IPS DF 19.7 (cell line): ENCODE measurements at places on chromosomes 5 and 9.

DNA sequence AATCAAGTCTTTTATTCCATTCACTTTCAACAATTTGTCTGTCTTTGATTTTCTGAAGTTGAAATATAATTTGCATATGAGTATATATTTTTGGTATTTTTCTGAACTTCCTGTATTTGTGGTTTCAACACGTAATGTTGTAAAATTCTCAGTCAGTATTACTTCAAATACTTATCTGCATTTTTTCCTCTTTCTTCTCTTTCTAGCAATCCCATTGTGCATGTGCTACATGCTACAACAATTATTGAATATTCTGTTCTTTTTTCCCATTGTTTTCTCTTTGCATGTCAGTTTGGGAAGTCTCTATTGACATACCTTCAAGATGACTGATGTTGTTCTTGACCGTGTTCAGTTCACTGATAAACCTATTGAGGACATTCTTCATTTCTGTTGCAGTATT lies 5.6 kb upstream of the ANKRD18A start:
- DNase-seq, result no peak

DNA sequence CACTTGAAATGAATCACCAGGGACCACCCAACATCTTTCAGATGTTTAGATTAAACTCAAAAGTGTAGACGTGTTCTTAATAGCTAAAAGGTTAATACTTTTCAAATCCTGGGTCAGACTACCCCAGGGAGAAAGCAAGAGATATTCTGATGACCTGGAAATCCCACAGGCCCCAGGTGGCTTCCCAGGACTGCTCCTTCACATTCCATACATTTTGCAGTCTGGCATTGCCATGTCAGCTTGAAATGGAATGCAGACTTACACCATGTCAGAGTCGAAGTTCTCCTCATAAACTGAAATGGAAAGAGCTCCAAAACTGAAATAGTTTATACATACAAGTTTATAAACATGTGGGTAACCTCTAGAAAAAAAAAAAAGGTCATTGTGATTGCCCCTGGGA lies 61.5 kb downstream of the TMEM167A start:
- no peak for DNase-seq

DNA sequence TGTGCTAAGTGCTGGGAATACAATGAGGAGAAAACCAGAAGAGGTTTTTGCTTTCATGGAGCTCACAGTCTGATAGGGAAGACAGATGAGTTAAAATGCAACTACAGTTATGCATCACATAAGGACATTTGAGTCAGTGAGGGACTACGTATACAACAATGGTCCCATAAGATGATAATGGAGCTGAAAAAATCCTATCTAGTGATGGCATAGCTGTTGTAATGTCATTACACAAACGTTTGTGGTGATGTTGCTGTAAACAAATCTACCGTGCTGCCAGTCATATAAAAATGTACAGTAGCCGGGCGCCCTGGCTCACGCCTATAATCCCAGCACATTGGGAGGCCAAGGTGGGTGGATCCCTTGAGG lies 110.1 kb upstream of the RAD23B start:
- no peak for DNase-seq

- DNase-seq, result no peak
Measured at GRCh38 chr5:149409268-149409948, 30.3 kb upstream of the IL17B start.

DNA sequence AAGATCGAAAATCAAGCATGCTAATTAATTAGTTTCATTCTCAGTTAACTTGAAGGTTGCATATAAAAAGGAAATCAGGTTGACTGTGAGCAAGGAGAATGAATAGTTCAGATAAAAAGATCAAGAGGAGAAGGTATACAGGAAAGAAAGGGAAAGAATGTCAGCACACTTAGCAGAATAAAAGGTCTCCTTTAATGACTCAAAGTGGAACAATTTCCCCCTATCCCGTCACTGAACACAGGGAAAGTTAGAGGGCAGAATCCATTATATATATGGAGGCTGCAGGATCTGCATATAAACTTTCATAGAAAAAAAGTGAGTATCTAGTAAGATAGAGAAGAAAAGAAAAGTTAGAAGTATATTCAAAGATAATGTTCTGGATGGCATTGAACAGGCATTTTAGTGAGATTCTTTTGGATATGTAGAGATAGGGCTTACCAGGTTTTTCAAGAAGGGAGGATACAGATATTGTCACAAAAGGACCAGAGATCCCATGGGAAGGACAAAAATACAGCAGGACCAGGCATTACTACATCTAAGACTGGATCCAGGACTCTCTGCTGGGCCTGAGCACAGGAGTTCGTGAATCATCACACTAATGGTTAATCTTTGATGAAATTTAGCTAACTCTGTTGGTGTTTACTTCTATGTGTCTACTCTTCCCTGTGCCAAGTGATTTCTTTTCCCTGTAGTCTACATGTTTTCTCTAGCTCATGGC lies 988.2 kb upstream of the ARRDC3 start:
- no peak for DNase-seq

GRCh38 chr5:36667824-36668223 lies 61.4 kb downstream of the SLC1A3 start:
- DNase-seq, result no peak

DNA sequence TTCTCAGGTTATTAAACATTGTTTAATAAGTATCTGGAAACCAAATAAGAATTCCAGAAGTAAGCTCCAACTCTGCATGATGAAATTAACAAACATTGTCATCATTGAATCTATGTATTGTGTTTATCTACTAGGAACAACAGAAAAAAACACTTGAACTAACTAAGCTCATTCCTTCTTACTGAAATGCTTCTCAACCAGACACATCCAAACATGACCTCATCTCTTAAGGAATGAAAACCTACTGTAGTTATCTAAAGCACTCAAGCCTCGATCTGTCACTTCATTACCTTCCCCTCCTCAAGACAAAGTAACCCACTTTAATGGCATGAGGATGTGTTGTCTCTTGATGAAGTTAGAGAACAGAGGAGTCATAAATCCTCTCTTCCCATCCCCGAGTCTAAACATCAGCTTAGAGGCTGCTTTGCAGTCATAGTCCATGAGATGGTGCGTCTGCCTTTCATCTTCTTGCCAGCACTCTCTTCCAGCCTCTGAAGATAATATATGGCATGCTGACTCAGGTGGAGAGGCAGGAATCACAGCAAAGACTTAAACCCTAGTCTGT lies 86.5 kb downstream of the CEMIP2 start:
- DNase-seq, result no peak

- DNase-seq, result no peak
Measured at GRCh38 chr9:92611621-92612285, 58.2 kb downstream of the IPPK start.

DNA sequence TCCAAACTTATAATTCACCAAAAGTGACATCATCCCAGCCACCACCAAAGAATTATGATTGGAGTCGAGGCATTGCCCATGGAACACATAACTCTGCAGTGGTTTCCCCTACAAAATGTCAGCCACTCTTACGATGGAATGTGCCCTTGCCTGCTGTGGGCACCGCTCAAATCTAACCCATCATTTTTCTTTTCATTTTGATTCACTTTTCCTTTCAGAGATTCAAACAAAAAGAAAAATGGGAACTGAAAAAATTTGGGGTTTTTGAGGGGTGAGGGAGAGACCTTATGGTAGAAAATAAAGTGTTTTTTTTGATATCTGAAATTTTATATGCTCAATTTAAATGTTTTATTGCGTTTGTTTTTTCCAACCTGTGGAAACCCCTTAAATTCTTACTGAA lies 28.1 kb downstream of the SMARCA2 start:
- no peak for DNase-seq

DNA sequence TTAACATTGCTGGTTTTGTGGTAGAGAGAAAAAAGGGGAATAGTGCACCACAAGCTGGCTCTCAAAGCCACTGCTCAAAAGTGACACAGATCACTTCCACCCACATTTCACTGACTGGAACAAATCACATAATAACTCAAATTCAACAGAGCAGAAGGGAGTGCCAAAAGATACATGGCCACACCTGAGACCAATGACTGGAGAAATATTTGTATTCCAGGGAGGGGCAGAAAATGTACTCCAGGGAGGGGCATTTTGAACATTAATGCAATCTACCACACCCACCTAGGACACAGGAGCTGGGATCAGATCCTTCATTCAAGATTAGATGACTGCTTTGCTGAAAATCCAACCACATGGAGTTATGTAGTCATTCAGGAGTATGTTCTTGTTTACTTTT lies 44.8 kb upstream of the ALDOB start:
- DNase-seq, result no peak

- no peak for DNase-seq
Measured at GRCh38 chr5:10831419-10831818, 70.4 kb upstream of the DAP start.

- DNase-seq, result no peak
Measured at GRCh38 chr9:70404261-70404660, 10.2 kb downstream of the KLF9 start.

DNA sequence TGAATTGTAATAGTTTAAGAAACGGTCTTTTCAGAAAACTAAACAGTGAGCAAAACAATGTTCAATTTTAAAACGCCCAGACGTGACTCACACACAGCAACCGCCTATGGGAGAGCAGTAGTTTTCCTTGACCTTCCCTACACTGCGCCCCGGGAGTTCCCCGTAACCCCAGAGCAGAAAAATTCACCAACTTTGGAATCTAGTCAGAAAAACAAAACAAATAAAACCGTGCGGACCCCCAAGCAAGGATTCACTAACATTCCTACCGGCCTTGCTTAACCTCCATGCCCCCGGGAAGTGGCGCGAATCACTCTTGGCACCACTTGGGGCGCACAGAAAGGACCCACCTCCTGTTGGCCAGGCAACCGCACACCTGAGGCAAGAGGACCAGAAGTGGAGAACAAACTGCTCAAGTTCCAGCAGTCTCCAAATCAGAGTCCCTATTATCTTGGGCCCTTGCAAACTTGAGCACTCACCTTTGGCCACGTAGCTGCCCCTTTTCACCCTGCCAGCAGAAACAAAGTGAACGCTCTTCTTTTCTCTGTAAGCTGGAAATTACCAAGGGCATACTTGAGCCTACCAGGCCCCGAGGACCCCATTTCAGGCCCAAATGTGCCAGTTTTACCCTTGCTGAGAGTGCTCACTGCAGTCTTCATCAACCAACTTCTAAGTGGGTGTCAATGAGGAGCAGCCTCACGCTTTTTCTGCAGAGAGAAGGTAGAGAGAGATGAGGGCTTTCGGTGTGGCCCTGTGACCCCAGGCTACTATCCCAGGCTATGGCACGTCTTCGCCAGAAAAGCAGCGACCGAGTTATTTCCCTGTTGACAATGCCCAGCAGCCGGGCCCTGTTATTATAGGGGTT lies 189.7 kb downstream of the MEF2C start:
- DNase-seq, result no peak

DNA sequence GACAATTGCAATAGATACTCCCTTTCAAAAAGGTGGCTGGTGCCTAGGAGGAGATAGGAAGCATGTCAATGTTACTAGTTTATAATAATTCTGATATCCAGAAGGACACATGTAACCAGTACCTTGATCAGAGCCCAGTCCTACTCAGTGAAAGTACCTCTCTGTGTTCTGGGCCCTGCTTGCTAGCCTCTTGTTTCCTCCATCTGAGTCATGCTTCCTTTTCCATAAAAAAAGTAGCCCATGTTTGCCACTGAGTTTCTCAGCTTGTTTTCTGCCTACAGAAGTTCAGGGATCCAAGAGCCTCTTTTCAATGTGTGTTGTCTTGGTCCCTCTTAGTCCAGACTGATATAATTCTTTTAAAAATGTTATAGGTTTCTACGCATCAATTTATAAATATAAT lies 149.0 kb downstream of the SSBP2 start:
- DNase-seq, result no peak

DNA sequence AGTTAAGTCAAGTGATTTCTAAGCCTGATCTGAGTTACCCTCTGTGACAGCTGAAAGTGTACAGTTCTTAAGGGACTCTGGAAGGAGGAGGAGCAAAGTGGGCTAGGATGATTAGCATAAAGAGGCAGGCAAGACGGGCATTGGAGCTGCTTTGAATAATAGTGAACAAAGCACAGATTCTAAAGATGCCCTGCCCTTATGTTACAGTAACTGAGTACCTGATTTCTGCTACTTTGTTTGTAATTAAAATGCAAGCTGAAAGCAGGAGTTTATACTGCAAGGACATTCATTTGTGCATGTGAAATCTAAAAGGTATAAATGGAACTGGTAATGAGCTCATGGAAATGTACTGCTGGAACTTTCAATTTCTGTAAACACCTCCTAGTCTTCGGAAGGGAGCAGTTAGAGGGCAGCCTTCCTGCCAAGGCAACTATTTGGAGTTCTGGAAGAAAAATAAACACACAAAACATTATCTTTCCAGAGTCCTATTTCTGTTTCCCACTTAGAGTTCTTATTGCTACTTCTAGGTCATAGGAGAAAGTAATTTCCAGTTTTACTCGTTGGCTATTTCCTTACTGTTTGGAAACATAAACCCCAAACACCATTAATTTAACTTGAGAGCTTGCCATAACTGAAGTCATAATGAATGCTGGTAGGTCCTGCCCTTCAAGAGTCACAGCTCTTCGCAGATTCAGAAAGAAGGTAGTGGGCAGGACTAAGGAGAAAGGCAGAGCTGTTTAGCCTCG lies at the start of gene RANBP3L:
Gene RANBP3L, minus strand, starts transcription at position 45 of the 746 bp plus-strand sequence. CDS start 486 bp downstream, outside the sequence.
- DNase-seq, result no peak

DNA sequence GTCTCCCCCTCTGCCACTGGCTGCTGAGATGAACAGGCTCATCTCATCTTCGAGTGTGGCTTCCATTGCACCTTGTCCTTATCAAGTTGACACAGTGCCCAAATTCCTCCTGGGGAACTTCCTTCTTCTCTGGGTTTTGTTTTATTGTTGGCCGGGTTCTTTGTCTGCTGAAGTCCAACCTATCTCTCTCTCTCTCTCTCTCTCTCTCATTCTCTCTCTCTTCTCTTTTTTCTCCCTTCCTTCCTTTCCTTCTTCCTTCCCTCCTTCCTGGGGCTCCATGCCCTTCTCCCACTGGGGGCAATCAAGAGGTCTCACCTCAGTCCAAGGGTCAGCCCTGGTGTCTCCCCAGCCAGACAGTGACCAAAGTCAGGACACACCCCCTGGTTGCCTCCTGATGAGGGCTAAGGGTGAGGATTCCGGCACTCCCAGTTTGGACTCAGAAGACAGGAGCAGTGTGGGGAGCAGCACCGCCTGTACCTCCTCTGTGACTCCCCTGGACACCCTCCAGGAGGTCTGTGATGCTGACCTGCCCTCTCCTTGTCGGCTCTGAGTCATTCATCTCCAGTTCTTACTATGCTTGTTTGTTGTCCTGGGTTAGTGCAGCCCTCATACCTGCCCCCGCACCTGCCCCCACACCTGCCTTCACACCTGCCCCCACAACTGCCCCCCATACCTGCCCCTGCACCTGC lies 30.7 kb downstream of the KCNT1 start:
- DNase-seq, result no peak
